ENCODE measurements at places on chromosomes 16 and 17.

DNA sequence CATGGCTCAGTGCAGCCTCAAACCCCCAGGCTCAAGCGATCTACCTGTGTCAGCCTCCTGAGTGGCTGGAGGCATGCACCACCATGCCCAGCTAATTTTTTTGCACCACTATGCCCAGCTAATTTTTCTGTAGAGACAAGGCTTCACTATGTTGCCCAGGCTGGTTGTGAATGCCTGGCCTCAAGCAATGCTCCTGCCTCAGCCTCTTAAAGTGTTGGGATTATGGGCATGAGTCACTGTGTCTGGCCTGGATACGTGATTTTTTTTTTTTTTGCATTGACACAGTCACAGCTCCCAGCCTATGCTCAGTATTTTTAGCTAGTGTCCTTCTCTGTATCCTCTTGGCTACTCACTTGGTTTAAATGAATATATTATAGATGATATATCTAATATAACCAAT lies 377.0 kb upstream of the TNRC6C start:
- no peak for DNase-seq

DNA sequence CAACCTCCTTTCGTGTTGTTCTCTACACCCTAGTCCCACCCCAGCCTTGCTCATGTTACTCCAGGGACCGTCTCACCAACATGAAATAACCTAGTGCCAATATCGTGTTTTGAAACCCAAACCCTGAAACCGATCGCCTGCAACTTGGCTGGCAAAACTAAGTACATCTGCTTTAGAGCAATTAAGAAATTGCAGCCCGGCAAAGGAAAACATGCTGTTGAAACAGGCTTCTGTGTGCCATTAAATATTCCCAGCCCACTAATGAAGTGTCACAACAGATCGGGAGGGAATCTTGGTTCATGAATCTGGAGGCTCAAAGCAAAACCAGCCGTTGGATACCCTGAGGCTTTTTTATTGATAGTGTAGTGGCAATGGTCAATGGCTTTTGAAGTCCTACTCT lies 48.3 kb upstream of the GPR139 start:
- no peak for DNase-seq

DNA sequence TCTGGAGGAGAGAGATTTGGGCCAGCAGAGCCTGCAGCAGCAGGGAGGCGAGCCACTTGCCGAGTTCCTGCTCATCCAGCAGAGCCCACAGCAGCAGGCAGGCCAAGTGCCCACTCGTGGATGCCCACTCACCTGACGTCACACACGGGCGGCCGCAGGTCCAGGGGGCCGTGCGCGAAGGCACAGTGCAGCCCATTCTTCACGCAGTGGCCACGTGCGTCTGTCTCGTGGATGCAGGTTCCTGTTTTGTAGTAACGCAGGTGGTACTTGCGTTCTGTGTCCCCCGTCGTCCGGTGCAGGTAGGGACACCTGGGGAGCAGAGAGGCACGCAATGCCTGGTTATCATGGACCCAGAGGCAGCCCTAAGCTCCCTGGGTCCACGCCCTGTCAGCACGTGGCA lies 11.5 kb downstream of the UNKL start:
- DNase-seq, result no peak

DNA sequence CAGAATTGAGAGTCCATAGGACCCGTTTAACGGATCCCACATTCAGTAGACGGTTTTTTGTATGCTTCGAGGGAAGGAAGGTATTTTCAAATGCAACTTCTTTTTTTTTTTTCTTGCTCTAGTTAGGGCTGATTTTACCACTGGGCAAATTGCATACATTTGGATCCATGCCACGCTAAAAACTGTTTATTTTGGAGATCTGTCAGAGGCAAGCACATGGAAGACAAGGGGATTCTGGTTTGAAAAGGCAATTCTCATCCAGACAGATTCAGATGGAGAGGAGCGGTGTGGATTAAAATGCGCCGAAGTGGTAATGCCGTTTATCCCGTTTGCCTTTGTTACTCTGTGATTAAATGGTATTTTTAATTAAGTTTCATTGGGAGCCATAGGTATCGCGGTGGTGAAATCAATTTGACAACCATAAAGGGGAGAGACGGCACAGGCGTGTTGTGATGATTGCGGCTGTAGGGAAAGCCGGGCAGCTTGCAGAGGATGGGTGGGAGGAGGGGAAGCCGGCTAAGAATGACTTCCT lies 170.4 kb downstream of the IRX3 start:
- DNase-seq, result peak; percentile 2

GRCh38 chr17:38435795-38436194 lies 7.5 kb downstream of the ARHGAP23 start:
- DNase-seq, result no peak

- peak; percentile 38 for DNase-seq
Observed at GRCh38 chr17:29111816-29112499, 68.2 kb downstream of the MYO18A start.

DNA sequence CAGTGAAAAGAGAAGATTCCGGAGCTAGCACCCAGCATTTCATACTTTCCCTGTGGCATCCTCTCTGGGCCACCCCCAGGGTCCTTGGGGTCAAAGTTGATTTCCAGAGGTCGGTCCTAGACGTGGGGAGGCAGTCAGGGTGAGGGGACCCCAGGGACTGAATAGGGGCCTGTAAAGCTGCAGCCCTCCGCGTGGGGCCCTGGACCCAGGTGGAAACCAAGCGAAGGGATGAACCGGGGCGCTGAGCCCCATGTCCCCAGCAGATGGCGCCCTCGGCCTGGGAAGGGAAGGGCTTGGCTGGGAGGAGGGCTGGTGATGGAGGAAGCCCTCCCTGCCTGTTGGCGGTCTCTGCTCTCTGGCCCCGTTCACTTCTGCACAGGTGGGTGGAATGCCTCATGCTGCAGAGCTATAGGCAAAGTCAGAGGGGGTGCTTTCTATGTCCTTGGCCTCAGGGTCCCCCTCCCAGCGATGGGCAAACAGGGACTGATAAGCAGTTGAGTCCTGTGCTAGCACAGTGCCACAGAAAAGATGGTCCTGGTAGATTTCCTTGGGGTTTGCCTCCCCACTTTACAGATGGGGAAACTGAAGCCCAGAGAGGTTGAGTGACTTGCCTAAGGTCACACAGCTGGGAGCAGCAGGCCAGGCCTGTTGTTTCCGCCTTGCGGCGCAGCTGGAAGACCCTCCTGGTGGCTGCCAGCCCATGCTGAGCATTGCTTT lies 163.4 kb upstream of the CIBAR2 start:
- DNase-seq, result peak; percentile 22

All from NCI-H2029 (cell line).